ENCODE measurements at places on chromosomes 16 and 17.

DNA sequence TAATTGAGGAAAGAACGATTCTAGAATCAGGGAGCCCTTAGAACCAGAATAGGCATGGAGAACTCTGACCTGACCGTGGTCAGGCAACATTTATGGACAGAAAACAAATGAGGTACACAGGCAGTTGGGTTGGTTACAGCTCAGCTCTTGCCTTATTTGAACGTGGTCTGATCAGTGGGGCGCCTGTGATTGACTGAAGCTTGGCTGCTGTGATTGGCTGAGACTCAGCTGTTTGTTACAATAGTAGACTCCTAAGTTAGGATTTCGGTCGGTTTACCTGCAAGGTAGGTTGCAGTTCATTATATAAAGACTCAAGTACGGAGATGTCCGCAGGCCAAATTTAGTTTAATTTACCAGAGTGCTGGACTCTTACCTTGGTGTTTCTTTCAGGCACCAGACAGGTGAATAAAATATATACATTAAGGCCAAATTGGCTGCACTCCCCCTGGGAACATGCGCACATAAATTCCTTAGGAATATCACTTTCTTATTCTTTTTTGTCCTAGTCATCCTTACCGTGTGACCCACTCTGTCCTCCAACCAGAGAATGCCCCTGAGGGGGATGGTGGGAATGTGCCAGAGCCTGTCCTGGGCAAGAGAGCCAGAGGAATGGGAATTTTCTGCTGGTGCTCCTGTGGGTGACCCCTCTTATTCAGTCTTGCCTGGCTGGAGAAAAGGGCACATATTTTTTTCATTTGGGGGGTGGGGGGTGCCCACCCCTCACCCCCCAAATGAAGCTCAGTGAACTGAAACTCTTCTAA lies 7.5 kb upstream of the CSNK2A2 start:
- no peak for DNase-seq

DNA sequence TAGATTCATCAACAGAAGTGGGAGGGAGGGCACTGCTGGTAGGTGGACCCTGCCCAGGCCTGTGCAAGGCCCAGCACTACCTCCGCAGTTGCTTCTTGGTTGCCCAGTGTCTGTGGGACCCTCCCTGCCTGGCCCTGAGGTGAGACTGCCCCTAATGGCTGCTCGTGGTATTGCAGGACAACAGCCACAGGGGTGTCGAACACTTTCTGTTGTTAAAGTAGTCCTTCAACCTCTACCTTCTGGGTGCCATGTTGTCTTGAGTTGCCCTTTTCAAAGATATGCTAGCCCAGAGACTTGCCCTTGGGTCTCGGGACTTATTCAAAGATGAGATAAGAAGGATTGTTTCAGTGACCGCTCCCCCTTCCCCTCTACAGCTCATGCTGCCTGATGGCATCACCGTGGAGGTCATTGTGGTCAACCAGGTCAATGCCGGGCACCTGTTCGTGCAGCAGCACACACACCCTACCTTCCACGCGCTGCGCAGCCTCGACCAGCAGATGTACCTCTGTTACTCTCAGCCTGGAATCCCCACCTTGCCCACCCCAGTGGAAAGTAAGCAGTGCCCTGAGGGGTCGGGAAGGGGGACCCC lies 29.1 kb downstream of the AKAP1 start:
- no peak for DNase-seq

DNA sequence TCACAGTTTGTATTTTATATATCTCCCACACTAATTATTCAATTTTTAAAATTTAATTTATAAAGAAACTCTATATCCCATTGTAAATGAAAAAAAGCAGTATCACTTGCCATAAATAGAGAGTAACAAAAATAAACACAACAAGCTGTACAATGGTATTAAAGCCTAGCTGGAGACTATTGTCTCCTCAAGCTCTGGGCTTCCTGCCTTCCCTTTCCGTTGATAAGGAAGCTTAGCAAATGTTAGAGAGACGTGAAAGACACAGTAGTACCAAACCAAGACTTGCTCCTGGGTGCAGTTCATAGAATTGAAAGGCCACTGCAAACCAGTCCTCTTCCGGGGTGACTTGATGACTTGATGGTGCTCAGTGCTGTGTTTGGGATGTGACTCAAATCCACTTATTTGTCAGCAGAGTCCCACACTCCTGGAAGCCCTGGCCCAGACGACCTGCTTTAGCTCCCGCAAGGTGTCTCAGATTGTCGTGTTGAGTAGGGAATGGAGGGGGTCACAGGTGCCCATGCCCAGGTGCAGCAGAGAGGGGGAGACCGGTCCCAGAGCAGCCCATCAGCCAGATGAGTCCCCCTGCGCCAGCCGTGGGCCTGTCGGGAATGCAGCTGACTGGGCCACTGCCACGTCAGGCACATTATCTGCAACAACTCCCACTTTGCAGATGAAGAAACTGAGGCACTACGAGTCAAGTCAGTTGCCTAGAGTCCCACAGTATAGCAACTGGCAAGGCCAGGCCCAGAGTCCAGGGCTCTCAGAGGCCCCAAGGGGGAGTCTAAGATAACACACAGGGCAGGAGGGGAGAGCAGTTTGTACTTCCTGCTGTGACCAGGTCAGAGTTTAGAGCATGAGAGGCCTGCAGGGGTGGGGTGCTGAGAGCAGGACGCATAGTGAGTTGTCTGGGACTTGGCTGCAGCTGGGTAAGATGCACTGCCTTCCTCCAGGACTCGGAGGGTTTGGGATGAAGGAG lies 40.5 kb downstream of the PSME3IP1 start:
- DNase-seq, result no peak

- DNase-seq, result no peak
These were observed 103.8 kb downstream of the YPEL2 start for GRCh38 chr17:59435238-59435637.

GRCh38 chr16:56616608-56617211 lies 8.3 kb downstream of the MT2A start:
- DNase-seq, result no peak

DNA sequence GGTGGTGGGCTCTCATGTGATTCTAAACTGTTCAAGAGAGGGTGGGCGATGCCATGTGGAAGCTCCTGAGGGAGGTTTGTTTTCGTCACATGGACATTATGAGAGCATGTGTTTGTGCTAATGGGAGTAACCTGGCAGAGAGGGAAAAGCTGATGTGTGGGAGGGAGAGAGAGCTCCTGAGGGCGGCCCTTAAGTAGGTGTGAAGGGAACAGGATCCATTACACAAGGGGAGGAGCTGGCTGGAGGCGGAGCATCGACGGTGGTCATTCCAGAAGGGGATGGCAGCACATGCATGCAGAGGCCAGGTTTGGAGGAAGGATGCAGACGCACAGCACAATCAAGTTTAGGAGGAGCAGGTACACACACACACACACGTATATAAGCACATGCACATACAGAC lies 197.5 kb downstream of the RPTOR start:
- no peak for DNase-seq

DNA sequence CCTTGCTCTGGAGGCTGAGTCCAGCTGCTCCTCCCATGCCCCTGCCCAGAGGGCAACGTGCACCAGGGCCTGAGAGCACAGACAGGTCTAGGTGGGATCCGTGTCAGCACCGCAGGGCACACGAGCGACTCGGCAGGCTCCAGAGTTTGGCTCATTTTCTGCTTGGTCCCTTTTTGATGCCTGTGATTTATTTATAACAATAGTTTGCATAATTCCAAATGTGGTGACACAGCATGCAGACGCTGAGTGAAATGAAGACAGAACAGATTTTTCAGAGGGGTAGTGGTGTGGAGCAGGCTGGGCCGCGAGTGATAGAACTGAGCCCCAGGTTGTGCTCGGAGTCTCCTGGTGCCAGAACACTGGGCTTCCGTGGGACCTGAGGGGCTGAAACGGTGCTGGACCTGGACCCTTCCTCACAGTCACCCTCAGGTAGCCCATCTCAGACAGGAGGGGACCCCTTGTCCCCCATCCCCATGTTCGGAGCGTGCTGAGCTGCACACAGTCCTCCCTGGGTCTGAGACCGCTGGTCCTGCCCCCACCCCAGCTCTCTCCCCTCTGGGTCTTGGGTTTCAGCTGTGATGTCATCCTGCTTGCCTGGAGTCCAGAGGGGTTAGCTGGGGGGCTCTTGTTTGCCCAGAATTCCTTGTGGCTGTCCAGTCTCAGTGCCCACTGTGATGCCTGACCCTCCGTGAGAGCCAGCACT lies 95.9 kb downstream of the METRNL start:
- DNase-seq, result no peak

DNA sequence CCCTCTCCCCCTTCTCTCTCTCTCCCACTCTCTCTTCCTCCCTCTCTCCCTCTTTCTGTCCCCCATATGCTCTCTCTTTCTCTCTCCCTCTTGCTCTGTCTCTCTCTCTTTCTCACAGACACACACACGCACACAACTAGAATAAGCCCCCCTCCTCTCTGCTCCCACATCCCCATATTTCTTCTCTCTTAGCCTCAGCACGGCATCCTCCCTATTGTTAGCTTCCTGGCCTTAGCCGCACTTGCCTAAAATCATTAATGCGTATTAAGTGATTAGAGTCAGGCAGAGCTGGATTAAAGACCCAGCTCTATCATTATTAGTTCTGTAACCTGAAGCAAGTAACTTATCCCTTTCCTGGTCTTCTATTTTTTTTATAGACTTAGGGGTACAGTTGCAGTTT lies 319.0 kb upstream of the C16orf82 start:
- no peak for DNase-seq

DNA sequence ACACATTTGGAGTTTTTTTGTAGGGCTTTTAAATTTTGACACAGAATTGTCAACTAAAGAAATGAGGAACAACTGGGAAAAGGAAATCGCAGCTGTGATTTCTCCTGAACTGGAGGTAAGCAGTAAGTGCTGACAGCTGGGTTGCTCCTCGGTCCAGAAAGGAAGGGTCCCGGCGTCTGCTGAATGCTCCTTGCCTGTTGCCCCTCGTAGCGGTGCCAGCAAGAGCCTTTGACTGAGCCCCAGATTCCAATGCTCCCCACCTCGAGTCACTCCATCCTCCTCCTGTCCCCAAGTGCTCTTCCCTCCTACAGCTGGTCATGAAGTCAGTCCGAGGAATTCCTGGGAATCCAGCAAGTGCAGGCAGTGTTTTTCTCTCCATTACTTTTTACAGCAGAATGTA lies 32.0 kb upstream of the ENDOV start:
- no peak for DNase-seq

DNA sequence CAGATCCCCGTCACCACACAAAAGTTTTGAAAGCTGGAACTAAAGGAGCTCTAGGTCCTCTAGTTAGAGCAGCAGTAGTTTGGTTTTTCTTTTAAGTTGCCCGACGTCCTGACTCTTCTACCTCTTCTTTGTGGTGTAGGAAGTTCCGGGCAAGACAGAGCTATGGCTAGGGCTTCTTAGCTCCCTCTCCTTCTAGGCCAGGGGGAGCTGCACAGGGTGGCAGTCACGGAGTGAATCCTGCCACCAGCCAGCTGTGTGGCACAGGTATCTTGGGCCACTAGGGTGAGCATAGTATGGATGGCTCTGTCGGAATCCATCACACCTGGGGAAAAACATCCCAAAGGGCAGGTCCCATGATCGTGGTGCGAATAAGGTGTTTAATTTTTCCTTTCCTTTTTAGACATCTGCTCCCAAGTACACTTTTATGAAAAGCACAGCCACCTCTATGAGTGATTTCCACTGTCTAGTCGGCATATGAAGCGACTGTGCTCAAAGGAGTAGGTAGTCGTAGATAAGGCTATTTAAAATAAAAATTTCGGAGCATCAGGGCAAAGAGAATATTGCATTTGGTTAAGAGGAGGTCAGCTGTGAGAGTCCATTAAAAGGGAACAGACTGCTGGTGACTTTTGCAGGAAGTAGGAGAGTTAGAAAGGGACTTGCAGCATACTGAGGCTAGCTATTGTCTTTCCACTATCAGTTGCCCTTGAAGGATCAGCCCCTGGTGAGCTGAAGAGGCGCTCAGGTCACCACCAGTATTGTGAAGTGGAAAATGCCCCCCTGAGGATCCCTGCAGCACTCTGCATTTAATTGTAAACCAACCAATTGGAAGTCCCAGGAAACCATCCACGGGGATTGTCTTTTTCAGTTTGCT lies 2.1 kb downstream of the PRKCA start:
- no peak for DNase-seq

DNA sequence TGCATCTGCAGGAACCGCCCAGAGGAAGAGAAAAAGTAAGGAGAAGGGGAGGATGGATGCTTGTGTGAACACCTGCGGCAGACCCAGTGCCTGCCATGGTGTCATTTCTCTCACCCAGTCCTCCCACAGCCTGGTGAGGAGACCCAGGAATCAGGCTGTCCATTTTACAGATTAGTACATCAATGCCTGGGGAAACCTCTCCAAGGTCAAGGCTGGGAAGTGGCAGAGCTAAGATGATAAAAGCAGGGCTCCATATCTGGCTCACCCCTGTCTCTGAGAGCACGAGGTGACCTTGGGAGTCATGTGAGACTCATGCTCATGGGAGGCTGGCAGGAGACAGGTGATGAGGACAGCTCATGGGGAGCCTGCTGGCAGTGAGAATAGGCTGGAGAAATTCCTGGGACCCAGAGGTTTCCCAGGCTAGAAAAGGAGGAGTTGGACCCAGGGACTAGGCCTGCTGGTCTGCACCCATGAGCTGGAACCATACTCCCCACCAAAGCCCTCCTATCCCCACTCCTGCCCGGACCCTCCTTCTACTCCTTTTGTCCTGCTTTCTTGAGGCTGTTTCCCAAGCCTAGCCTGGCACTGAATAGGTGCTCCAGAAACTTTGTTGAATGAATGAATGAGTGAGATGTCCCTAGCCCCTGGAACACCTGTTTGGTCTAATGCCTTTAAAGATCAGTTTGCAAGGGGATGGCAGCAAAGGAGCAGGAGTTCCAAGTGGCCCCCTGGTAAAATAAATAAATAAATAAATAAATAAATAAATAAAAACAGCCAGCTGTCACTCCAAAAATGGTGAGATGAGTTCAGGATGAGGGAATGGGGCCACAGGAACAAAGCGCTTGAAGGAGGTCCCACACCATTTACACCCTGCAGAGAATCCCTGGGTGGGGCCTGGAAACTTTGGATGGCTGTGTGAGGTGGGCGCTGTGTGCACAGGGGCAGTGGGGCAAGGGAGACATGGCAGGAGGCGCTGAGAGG lies 1.6 kb downstream of the ZNF629 start:
- DNase-seq, result no peak

DNA sequence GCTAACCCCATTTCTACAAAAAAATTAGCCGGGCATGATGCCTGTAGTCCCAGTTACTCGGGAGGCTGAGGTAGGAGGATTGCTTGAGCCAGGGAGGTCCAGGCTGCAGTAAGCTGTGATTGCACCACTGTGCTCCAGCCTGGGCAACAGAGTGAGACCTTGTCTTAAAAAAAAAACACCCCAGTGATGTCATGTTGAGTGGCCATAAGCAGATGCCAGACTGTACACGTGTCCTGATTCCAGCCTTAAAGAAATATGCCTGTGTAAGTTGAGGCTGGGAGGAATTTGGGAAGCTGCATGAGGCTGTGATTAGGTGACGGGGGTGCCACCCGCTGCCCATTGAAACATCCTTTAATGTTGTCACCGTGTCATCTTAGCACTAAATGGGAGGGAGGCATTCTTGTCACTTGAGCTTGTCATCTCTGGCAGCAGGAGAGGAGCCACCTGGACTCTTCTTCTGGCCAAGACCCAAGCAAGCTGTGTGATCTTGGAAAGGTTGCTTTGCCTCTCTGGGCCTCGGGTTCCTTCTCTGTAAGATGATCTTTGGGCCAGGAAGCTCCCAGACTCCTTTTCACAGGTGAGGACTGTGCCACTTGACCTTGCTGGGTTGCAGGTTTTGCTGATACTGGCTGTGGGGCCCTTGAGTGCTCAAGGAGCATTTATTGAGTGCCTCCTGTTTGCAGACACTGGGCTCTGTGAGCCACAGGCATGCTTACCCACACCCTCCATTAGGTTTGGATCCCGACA lies 98.3 kb upstream of the CIBAR2 start:
- no peak for DNase-seq

Data from NCI-H2171 treated with DMSO at 0.1 percent for 48 hours (cell line).